ENCODE measurements at places on chromosomes 5 and 9. TPM values are rescaled to one million over a fixed set of nuclear protein-coding genes. Genes with fewer than 3 reads are reported as not detected.

GRCh38 chr9:37486616-37487548, 1.1 kb downstream of the POLR1E start:
- DNase-seq = peak; percentile 31

DNA sequence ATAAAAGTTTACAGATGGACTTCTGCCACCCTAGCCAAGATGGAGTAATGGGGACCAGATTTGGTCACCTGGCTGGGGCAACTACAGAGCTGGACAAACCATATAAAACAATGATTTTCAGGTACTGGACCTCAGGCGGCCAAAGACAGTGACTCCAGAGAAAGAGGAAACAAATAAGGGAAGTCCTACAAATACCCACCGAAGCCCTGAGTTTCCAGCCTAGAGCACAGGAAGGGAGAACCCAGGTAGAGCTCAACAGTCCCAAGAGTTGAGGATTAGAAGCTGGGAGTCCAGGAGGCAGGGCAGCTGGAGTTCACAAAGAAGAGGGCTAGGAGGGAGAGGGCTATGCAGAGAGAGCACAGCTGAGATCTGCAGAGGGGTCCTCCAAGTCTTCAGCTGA, 106.7 kb upstream of the NR5A1 start:
- no peak for DNase-seq

DNA sequence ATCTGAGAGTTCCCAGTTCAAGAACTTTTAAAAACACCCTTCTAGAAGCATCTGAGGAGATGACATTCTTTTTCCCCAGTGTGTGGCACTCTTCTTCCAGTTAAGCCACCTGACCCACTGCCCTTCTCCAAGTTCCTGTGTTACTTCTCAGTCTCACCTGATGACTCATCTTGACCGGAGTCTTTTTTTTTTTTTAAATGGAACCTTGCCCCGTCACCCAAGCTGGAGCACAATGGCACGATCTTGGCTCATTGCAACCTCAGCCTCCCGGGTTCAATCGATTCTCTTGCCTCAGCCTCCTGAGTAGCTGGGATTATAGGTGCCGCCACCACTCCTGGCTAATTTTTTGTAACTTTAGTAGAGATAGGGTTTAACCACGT, 224.1 kb upstream of the DAB2 start:
- DNase-seq = peak; percentile 20

Gene CLIC3
- 2.5 TPM for total RNA-seq

Gene PDE6A
- total RNA-seq = 1.5 TPM
